ENCODE measurements at places on chromosomes 3 and 15.

DNA sequence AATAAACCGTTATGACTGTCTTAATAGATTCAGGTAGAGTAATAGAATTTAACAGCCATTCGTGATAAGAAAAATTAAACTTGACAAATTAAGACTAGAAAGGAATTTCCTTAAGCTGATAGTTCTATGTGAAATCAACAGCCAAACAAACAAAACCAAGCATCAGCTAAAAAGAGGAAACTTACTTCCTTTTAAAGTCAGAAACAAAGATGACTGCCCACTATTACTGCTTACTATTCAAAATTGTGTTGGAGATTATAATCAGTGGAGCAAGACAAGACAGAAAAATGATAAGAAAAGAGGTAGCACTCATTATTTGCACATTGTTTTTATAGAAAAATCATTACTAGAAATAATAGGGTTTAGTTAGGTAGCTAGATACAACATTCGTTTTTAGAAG, 13.8 kb upstream of the FAH start:
- DNase-seq: no peak

- DNase-seq: no peak
These were observed 11.3 kb downstream of the NBEAL2 start for GRCh38 chr3:46990573-46991374.

DNA sequence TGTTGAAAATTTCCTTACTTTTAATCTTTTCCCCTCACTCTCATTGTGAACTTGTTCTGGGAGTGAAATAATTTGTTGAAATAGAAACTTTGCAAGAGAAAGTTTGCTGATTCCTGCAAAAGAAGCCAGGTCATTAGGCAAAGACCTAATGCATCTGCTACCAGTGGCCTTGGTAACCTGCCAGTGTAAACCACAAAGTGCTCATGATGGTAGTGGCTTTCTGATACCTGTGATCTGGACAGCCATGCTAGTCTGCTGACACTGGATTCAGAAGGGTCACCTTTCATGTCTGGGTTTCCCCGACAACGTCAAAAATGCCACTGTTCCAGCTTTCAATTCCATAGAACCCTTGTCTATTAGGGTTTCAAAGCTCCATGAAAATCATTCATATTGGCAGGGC, 123.7 kb upstream of the MCTP2 start:
- no peak for DNase-seq

DNA sequence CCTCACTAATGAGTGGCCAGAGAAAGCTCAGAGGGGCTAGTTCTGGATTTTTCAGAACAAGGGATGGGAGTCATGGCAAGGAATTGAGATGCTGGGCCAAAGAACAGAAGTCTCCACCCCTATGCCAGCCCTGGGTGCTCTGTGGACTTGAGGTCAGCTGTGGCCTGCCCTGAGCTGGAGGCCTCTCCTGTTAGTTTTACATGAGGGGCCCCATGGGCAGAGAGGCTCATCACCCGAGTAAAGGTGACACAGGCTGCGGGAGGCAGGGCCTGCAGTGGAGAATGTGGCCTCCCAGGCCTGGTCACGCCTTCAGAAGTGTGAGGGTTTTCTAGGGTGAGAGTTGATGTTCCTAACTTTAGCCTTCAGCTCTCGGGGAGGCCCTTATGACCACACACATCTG, 44.9 kb downstream of the ABHD5 start:
- DNase-seq: no peak

DNA sequence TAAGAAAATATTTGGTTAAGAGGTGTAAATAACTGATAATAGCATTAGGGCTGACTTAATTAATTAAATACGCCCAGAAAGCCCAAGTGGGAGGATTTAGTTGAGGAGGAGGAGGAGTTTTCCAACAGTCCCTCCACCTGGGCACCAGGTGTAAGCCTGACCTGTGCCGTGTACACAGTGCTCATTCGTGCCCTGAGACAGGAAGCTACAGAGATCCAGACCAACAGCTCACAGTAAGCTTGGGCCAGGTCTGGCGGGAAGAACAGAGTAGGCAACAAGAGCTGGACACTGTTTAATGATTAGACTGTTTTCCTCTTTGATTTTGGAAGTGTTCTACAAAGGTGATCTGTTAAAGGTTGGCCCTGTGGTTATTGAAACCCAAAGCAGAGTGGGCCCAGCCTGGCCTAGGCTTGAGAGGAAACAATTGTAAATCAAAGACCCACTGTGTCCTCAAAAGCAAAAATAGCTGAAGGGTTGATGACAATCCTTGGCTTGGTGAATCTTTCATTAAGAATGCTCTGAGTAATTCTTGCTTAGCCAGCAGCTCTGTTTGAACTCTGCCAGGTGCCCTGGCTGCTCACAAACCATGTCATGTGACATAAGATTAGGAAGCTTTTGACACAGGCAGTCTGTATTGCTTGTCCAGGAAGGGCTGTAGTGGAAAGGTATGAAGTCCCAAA, 13.8 kb downstream of the SQOR start:
- peak; percentile 64 for DNase-seq

DNA sequence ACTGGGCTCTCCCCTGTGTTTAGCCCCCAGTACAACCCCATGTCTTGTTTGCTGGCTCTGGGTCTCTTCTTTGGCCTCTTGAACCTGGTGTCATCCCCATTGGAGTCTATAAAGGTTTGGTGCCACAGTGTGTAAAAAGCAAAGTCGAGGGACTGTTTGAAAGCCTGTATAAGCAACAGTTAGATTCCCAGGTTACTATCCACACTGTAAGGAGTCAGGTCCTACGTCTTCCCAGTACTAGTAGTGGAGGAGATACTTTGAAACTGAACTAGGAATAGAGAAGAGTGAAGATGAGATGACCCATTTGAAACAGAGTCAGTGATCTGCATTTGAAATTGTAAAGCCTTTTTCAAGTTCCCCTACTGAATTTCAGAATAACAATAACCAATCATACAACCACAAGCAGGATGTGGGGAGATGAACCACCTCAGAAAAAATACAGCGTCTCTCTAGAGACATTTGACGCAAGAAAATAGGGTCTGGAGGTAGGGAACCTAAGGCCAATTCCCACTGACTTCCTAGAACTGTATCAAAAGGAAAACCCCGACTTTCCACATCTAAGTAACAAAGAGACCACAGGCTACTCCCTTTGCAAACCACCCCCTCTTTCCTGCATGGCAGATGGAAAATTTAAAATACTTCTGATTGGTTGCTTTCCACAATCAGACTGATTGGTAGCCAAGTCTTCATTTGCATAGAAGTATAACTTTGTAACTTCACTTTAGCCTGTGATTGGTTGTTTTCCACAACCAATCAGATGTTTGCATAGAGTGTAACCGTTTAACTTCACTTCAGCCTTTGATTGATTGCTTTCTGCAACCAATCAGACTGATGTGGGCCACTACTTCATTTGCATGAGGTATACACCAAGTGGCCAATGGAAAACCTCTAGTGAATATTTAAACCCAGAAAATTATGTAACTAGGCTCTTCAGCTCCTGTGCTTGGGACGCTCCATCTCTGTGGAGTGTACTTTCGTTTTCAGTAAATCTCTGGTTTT, 49.9 kb upstream of the NEDD4 start:
- no peak for DNase-seq
